CD4-positive, alpha-beta T cell treated with Interleukin-12 subunit alpha and Interleukin-12 subunit beta, for 1 hour (primary cell): ENCODE measurements at places on chromosomes 13 and 19.

DNA sequence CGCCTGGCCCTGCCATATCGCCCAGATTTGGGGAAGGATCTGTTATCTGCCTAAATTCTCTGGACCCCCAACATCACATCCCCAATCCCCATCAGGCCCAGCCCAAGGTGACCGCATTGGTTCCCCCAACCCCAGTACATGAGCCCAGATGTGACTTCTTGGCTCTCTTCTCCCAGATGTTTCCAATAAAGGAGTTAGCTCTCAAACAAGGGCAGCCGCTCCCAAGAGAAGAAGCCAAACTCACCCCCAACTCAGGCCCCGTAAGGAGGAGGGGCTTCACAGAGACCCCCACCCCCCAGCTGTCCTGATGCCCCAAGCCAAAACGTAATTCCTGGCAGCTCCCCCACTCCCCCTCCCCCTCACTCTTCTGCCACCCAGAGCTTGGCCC, 6.9 kb downstream of the FBN3 start:
- no peak for DNase-seq

- peak; percentile 10 for DNase-seq
These were observed 21.4 kb downstream of the MAP4K1 start for GRCh38 chr19:38596057-38596981.

DNA sequence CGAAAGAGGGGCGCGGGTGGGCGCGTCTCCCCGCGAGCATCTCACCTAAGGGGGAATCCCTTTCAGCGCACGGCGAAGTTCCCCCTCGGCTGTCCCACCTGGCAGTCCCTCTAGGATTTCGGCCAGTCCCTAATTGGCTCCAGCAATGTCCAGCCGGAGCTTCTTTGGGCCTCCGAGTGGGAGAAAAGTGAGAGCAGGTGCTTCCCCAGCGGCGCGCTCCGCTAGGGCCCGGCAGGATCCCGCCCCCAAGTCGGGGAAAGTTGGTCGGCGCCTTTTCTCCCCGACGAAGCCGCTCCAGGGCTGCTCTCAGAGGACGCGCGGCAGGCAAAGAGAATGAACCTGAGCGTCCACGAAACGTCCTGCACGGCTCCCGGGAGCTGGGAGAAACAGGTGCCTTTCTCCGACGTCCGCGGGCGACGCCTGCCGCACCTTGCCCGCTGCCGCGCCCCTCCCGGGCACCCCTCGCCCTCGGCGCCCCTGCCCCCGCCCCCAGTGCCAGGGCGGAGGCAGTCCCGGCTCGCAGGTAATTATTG, 366 bp upstream of the KL start:
- DNase-seq = no peak

DNA sequence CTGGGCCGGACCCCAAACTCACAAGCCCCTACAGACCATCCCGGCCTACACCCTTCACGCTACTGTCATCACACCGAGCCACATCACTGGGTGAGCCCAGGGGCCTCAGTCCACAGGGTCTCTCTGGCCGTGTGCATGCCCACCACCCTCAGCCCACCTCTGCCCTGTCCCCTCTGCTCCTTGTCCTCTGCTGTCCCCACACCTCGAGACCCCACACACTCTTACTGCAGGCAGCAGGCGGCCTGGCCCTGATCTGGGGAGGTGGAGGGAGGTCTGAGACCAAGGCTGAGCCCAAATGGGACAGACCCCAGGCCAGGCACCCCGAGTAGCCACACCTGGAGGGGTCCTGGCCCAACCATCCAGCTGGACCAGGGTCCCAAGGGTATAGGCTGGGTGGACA, 35.2 kb downstream of the PEPD start:
- no peak for DNase-seq

DNA sequence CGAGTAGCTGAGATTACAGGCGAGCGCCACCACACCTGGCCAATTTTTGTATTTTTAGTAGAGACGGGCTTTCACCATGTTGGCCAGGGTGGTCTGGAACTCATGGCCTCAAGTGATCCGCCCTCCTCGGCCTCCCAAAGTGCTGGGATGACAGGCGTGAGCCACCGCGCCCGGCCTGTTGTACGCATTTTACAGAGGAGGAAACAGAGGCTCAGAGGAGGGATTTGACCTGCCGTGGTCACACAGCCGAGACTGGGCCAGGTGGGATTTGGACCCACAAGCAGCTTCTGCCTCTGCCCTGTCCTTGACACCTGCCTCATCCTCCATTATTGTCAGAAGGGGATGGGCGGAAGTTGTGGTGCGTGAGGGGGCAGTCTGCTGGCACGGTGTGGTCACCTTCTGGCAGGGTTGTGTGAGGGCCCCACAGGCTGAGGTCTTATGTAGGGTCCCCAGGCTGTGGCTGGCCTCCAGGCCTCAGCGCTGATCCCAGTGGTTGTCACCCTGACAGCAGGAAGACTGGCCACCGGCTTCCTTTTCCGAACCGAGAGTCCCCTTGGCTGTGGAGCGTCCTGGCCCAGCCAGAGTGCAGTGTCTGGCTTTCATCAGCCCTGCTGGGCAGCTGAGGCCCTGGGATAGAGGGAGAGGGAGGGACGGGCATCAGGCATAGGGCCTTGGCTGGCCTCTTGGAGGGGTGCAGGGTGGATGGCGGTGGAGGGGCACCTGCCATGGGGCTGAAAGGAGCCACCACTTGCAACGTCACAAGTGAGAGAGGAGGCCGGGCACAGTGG, 20.3 kb downstream of the NFIC start:
- no peak for DNase-seq

GRCh38 chr13:110949628-110950027, 34.8 kb upstream of the ANKRD10 start:
- no peak for DNase-seq

DNA sequence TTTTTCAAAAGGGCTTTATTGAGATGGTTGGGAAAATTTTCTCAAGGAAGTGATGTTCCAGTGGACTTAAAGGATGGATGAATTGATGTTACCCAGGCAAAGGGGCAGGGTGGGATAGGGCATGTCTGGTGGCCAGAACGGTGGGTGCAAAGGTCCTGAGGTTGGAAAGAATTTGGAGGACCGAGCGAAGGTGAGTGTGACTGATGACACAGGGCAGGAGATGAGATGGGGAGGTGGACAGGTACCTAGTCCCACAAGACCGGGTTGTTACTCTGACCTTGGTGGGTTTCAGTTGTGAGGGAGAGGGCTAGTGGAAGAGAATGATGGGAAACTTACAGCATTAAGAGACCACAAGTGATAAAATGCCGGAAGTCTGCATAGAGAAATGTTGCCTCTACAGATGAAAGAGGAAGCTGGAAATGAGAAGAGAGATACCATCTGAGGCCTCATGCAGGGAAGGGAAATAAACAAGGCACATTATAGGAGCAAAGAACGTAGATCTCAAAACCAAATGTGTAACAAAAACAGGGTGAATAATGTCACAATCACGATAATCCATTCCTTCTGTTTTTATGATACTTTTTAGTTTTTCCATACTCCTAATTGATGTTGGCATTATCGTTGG, 4.5 kb downstream of the ADGRE1 start:
- peak; percentile 28 for DNase-seq
